ENCODE measurements at places on chromosomes 7 and 10. TPM values are rescaled to one million over a fixed set of nuclear protein-coding genes. Genes with fewer than 3 reads are reported as not detected.

The OR2A12 gene
- not detected for total RNA-seq

The EPO gene
- not detected for total RNA-seq

The ASIC3 gene
- 19.7 TPM for total RNA-seq

The IFIT1B gene
- not detected for total RNA-seq

The PKD2L1 gene
- total RNA-seq = not detected

The PRPF18 gene
- 31.2 TPM for total RNA-seq

The ARF5 gene
- total RNA-seq = 112 TPM

The ODAD2 gene
- 0.20 TPM for total RNA-seq

The CYP2C9 gene
- not detected for total RNA-seq

The PLAU gene
- total RNA-seq = 0.14 TPM

The PPP1R17 gene
- total RNA-seq = not detected

The FRAT1 gene
- 4.0 TPM for total RNA-seq

The CFAP70 gene
- total RNA-seq = 0.36 TPM

The DNA2 gene
- total RNA-seq = 69.6 TPM

The ZPBP gene
- total RNA-seq = not detected

The WNT8B gene
- 0.45 TPM for total RNA-seq

The BAMBI gene
- total RNA-seq = 0.25 TPM

The PHKG1 gene
- 4.1 TPM for total RNA-seq

The ADCYAP1R1 gene
- total RNA-seq = not detected

The GRID2IP gene
- 0.21 TPM for total RNA-seq

The PIP gene
- not detected for total RNA-seq

The C7orf33 gene
- total RNA-seq = not detected

The AGMO gene
- not detected for total RNA-seq

The HDAC9 gene
- total RNA-seq = 0.84 TPM

The LZTS2 gene
- 6.8 TPM for total RNA-seq

The SH2D4B gene
- not detected for total RNA-seq

The ADAP1 gene
- 19.9 TPM for total RNA-seq

The PNLIPRP3 gene
- total RNA-seq = not detected

The ITPRID1 gene
- not detected for total RNA-seq

The AGBL3 gene
- 2.4 TPM for total RNA-seq

The TRPV5 gene
- total RNA-seq = not detected

Measured in activated naive CD4-positive, alpha-beta T cell treated with anti-CD3 and anti-CD28 coated beads, Interleukin-2, amount 50 U/mL, for 72 hours (primary cell).